ENCODE measurements at places on chromosomes 4 and X. TPM values are rescaled to one million over a fixed set of nuclear protein-coding genes. Genes with fewer than 3 reads are reported as not detected.
A peak's percentile ranks its signal among the peaks of the same experiment; 100 is the strongest.

DNA sequence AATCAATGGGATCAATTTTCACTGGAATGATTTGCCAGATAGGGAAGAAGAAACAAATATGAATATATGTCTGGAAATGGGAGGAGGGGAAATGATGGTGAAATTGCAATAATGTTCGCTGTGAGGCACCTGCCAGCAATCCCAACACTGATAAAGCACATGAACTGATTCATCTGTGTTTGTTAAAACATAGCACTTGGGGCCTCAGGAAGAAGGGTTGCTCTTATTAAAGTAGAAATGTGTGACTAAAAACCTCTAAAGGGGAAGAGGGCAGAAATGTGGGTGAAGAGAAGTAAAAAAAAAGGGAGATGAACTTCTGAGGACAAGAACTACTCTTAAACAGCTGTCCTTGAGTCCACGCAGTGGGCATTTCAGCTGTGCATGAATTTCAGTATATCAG is 101.4 kb downstream of the C4orf51 start:
- no peak for DNase-seq

DNA sequence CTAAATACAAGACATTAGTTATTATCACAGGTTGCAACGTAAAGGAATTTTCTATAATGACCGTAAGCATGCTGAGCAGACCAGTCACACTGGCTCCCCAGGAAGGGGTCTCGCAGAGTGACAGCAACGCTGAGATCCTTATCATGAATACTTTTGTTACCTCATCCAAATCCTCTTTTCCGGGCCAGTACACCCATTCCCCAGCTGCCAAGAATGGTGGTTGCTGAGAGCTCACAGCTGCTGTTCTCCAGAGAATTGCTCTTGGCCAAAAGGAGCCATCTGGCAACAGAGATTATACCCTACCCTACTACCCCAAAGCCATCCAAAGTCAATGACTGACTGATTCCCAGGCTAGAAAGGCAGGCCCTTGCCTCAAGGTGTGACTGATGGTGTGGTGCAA is 91.6 kb downstream of the FUNDC1 start:
- DNase-seq: no peak

- DNase-seq: no peak
Observed at GRCh38 chr4:38614231-38614630, 49.8 kb upstream of the KLF3 start.

DNA sequence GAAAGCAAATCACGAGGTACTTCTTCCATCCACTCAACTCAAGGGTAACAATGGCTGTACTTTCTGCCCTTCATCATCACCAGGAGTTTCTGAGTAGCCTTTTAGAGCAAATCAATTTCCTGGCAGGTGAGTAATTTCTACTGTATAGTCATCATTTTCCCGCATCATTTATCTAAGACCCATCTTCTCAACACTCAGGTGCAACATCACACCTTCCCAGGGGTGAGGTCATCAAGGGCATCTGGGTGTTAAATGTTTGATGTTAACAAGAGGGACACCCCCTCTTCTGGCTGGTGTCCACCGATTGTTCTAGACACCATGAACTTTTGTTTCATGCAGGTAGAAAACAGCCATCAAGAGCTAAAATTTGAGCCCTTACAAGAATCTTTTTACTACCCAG is 313.4 kb upstream of the MAGEB2 start:
- DNase-seq: no peak

DNA sequence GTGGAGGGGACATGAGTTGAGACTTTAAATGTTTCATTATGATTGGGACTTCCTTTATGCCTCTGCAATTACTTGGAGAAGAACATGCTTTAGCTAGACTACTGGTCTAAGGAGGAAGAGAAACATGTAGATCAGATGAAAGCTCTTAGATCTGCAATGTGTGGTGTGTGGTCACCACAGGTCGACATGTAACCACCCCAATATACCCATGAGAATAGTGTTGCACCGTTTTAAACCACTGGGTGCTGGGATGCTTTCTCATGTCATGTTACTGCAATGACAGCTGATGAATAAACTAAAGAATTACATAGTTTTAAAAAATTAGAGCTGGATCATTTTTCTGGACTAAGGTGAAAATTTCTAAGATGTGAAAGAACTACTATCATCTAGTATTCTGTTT is 1039.7 kb downstream of the RAPGEF2 start:
- no peak for DNase-seq

- no peak for DNase-seq
Observed at GRCh38 chr4:53477636-53478035, 100.2 kb downstream of the FIP1L1 start.

DNA sequence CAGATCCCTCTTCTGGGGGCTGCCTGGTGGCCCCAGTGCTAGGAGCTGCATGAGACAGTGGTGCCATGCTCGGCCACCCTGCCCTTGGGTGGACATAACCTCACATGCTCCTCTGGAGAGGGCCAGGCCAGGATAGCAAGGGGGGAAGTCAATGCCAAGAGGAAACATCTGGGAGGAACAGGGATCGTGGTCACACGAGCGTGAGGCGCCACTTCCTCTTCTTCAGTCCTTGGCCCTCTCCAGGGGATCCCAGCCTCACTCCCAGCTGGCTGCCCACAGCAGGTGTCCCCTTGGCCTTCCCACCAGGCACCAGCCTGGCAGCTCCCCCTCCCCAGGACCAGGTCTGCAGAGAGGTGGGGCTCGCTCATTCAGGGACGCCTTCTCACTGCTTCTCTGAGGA is 28.6 kb downstream of the TBC1D14 start:
- no peak for DNase-seq

DNA sequence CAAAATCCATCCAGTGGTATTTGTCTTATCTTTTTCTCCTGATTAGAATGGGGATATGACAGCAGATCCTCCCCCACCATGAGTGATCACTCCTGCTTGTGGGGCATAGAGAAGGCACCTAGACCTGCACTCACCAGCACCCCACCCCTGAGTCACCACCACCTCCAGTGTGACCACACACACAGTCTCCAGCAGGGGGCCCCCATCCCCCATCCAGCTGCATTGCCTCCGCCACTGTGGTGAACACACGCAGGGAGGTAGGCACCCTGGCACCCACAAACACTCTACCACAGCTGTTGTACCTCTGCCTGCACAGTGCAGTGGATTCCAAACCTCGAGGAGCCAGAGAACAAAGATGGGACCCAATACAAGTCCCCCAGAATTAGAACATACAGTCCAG is 9.0 kb upstream of the MAGEA8 start:
- peak; percentile 0 for DNase-seq

DNA sequence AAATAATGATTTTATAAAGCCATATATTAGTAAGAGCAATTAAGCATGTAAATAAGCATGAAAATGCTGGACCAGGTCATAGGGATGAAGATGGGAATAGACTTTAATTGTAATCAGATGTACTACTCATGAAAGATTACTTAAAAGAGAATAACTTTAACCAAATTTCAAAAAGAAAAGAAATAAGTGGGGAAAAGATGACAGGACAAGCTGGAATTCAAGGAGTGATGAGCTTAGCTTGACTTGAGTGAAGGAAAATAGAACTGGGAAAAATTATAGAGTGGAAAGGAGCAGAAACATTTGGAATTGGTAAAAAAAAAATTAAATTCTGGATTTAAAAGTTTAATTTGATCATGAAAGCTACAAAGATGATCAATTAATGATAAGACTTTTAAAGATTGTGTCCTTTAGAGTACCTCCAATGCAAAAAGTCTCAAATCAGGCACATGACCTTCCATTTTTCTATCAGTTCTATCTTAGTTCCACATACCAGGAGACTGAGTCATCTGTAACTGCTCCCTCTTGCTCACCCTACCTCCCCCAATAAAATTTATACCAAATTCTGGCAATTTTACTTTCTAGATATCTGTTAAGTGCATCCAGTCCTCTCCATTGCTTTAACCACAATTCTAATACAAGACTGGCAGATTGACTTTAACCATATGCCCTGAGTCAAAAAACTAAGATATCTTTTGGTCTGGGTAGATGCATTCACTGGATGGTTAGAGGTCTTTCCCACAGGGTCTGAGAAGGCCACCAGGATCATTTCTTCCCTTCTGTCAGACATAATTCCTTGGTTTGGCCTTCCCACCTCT is 56.4 kb upstream of the SLIT2 start:
- DNase-seq: no peak

- DNase-seq: no peak
Observed at GRCh38 chrX:69207216-69207615, 42.0 kb upstream of the PJA1 start.

Gene BRS3
- 0.12 TPM for polyA plus RNA-seq

Gene LNX1
- 14.3 TPM for polyA plus RNA-seq

Measured in left kidney (tissue), 8 donors.